ENCODE measurements at places on chromosomes 5 and 9.

GRCh38 chr5:36889264-36889663, 12.7 kb downstream of the NIPBL start:
- no peak for DNase-seq

DNA sequence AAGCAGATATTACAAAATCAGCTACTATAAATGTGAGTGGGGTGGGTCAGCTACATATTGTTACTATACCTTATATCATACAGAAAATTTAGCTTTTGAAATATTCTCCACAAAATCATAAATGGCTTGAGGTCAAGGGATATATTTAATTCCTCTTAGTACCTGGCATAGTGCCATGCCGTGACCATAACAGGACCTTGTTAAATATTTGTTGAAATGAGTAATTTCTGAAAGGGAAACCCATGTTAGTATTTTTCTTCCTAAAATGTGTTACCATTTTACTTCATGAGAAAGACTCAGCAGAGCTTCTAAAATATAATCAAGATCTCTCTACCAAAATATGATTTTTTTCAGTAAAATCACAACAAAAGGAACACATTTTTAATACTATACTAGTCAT, 14.8 kb downstream of the ATP10B start:
- DNase-seq = no peak

GRCh38 chr5:106757672-106758071, 913.1 kb downstream of the EFNA5 start:
- no peak for DNase-seq

DNA sequence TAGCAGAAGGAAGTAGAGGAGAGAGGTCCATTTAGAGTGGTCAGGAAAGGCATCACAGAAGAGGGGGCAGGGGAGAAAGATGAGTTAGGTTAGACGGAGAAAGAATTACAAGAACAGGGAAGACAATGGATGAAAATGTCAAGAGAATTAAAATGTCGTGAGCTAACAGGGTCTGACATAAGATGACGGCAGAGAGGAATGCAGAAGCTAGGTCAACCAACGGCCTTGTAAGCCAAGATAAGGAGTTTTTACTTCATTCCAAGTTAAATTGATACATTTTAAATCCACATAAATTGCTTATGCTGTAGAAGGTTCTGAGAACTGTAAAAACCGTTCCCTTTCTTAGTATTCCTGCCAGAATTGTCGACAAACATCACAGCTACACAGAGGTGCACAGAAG, 896.9 kb upstream of the DMAC1 start:
- no peak for DNase-seq

DNA sequence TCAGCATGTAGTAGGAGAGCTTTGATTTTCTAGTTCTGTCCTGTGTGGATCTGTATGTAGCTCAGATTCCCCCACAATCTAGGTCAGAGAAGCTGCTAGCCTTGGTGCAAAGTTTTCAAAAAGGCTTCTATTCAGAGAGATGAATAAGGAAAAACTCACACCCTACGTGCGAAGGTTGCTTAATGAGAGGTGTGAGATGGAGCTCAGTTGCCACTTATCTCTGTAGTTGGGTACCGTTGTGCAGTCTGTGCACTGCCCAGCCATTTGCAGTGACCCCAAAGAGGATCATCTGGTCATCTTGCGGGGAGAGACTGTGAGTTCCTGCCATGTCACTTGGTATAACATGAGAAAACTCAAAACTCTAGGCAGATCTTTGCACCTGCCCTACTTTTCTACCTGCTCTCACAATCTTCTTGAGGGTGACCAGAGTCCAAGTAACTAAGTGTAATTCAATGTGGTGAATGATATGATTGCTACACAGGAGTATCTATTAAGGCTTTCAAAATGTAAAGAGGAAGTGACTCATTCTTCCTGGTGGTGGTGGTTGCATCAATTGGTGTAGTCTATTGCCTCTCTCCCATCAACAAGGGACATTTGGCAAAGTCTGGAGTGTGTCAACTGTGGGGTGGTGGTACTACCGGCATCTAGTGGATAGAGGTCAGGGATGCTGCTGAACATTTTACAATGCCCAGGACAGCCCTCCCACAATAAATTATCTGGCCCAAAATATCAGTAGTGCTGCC, 65.2 kb downstream of the TMC1 start:
- no peak for DNase-seq

GRCh38 chr5:86918246-86918645, 300.5 kb downstream of the COX7C start:
- no peak for DNase-seq

DNA sequence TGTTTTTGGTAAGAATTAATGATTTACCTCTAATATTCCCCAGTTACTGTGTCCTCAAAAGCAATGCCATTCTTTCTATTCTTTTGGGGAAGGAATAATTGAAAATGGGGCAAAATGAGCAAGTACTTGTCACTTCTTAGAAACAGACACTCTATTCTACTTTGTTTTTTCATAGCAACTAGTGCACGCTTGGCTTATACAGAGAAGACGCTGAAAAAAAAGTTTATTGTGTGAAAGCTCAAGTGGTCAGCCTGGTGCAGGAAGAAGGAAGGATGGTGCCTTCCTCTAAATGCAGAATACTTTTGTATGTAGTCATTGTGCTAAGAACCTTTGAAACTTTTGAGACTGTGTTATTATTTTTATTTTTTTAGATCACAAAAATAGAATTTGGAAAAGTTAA, 29.6 kb downstream of the ANKDD1B start:
- no peak for DNase-seq

GRCh38 chr9:118222375-118222774, 518.2 kb downstream of the TLR4 start:
- no peak for DNase-seq

GRCh38 chr9:122056484-122056883, 36.6 kb downstream of the TTLL11 start:
- DNase-seq = no peak

DNA sequence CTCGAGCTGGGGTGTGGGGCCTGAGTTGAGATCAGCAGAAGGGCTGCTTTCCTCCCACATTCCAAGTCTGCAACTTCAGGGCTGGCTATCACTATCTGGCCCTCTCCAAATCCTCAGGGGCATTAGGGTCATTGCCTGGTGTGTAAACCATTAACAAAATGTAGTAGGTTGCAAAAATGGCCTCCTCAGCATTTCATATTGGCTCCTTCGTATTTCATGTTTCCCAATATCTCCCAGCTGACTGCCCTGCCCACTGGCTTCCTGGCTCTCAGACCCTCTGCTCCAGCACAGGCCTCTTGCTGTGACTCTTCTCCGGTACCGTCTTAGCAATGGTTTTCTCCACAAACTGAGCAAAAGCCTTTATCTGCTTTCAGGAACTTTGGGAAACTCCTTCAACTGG, 113.8 kb downstream of the GADD45G start:
- DNase-seq = no peak

- no peak for DNase-seq
Observed at GRCh38 chr9:127526655-127527559, 75.6 kb downstream of the LRSAM1 start.

GRCh38 chr5:51378448-51379330, 4.6 kb upstream of the ISL1 start:
- no peak for DNase-seq

- DNase-seq = no peak
Observed at GRCh38 chr9:120878188-120879130, 1.5 kb upstream of the PHF19 start.

DNA sequence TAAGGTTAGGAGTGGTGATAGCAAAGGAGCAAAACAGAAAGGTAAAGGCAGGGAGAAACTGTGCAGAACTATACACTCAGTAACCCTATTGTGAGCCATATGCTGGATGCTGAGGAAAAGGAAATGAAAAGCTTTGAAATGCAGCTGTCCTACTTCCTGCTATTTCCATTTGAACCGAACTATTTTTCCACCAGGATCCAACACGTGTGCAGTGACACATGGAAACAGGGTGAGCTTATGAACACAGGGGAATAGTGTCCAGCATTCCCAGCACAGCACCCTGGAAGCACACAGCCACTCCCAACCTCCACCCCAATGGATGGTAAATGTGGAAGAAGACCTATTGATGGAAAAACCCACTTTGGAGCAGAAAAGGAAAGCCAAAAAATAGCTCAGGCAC, 69.0 kb upstream of the SLC12A2 start:
- DNase-seq = no peak

DNA sequence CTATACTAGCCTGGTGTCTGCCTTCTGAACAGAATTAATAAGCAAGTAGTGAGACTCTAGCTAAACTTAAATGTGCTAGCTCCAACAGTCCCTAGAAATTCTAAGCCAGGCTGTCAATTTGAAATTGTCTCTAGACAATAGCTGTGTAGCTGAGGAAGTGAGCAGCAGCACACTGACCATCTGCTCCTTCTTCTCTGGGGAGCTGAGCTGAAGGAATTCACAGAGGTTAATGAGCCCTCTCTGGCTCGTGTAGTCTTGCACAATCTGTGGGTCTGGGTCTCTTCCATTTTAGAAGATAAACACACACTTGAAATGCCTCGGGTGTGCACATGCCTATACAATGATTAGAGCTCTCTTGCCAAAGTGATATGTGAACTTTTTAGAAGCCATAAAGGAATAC, 63.5 kb upstream of the BARX1 start:
- no peak for DNase-seq

GRCh38 chr9:90034071-90034470, 429.3 kb downstream of the GADD45G start:
- DNase-seq = no peak

DNA sequence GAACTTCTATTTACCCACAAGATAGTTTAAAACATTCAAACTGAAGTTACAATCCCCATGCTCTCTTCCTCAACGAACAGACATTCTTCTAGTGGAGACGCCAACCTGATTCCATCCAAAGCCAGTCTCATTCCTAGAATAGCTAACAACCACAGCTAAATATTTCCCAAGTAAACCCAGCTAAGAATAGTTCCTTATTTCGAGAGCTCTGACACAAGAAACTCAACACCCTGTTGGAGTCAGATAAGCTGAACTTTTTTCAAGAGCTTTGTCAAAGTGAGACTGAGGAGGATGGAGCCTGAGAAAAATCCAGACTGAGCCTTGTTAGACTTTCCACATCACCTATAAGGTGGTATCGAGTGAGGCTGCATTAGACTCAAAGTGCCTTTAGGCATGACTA, 56.7 kb upstream of the RPS23 start:
- no peak for DNase-seq

DNA sequence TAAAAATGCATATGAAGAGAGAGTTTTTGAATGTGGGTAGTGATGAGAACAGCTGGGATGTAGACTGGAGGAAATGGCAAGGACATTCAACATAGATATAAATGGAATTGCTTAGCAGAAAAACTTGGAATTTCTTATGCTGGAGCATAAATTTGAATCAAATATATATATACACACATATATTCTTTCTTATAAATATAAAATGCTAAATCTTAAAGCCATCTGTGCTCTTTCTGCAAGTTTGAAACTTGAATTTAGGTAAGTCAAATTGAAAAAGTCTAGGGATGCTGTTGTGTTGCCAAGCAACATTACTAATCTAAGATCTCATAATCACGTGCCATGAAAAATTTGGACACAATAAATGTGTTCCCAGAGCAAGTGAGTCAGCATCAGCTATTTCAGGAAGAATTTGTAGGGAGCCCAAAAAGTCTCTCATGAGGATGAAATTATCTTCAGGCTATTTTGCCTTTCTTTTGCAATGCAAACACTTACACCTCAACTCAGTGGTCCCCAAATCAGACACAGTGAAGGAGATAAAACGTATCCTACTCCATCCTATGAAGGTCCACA, 58.4 kb upstream of the ALDH1A1 start:
- DNase-seq = no peak

GRCh38 chr5:89728750-89729149, 680.8 kb downstream of the CETN3 start:
- DNase-seq = no peak

GRCh38 chr5:180990086-180990881, 1.6 kb downstream of the BTNL3 start:
- no peak for DNase-seq

- DNase-seq = no peak
Observed at GRCh38 chr5:154249826-154250225, 59.3 kb downstream of the GALNT10 start.

DNA sequence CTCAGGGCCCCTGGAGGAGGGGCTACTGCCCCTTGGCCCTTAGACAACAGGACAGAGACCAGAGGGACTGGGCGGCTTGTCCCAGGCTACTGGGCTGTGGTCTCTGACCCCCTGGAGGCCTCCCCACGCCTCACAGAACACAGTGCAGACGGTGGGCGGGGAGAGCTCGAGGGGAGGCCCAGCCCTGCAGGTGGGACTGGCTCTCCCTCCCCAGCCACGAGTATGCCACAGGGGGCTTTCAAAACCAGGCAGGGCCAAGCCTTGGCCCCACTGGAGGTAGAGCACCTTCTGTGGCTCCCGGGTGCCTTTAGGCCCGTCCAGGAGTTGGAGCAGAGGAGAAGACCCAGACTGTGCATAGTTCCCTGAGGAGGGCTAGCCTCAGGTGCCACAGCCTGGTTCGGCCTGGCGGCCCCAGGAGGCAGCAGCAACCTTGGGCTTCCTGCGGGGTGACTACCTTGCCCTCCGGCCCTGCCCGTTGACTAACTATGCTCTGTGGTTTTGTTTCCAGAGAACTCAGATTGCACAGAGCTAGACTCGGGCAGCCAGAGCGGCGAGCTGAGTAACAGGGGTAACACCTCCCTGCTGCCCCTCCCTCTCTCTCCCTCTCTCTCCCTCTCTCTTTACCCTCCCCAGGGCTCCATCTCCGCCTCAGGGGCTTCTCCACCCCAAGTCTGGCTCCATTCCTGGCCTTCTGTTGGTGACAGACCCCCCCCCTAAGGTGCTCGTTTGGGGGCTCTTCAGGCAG, 15.5 kb downstream of the CARD19 start:
- DNase-seq = no peak

GRCh38 chr9:4421847-4422246, 68.4 kb upstream of the SLC1A1 start:
- no peak for DNase-seq

DNA sequence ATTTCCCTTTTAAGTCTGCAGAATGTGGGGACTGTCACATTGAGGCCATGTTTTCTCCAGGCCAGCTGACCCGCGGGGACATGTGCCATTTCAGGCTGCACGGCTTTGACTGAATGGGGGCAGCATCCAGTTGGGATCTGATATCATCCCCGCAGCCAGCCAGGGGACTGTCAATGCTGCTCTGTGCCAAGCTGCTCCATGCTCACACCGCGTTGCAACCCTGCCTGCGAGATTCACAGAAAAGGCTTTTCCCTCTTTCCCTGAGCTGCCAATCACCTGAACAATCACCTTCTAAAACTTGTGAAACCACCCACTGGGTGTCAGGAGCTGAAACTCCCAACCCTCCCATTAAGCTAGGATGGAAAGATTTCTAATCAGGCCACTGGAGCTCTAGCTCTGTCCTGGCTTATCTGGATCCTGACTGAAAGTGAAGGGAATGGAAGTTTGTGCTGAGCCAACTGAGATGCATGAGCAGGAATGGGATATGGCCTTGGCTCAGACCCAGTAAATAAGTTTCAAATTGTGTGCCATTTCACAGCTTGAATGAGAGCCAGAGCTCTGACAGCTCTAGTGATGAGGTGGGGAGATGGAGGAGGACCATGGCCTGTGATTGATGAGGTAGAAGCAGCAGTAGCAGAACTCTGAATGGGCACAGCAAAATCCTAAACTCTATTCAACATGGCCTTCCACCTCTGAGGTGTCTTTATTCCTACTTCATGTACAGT, 34.5 kb upstream of the ZNF366 start:
- no peak for DNase-seq

GRCh38 chr5:89972901-89973300, 436.7 kb downstream of the CETN3 start:
- DNase-seq = no peak

Measured in Jurkat, Clone E6-1 (cell line).